ENCODE measurements at places on chromosomes 1 and 21.

DNA sequence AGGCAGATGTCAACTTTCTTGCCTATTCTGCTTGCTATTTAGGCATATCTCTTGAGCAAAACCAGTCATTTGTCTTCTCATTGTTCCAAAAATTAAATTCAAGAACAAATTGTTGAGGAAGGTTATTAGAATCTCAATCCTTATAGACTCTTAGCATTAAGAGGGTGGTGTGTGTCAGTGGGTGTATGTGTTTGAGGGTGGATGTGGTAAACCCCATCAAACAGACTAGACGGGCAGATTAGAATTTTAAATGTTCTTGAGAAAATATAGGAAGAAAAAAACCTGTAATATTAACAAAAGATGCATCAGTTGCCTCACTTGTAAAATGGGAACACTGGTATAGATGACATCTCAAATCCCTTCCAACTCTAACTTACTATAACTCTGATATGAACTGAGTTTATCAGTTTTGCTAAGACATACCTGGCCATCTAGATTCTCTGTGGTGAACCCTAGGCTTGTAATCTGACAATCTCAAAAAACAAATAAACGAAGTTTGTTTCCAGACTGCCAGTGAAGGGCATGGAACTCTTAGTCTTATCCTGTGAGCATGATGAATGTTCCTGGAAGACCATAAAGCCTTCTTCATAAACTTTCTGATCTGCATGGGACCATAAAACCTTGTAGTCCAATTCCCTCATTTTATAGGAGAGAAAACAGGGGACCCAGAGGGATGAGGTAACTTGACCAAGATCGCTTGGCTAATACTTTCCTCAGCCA lies 176.3 kb upstream of the SGIP1 start:
- DNase-seq = no peak

DNA sequence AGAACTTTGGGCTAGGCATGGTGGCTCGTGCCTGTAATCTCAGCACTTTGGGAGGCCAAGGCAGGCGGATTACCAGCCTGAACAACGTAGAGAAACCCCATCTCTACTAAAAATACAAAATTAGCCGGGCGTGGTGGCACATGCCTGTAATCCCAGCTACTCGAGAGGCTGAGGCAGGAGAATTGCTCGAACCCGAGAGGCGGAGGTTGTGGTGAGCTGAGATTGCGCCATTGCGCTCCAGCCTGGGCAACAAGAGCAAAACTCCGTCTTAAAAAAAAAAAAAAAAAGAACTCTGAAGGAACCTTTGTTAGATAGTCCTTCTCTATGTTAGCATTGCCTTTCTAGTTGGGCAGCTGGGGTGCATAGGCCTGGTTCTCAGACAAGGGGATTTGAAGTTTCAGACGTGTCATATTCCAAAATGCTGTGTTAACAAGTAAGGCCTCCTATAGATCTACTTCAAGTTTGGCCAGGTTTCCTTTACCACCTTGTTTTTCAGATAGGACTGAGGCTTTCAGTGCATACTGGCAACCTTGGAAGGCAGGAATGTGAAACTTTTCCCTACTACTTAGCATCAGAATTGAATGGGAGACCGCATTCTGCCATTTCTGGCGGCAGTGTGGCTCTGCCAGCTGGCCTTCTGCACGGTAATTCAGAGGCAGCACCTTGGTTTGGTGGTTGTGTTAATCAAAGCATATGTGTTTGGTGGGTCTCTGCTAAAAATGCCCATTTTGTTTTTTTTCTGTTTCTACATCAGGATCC lies 6.1 kb downstream of the UQCRH start:
- no peak for DNase-seq

DNA sequence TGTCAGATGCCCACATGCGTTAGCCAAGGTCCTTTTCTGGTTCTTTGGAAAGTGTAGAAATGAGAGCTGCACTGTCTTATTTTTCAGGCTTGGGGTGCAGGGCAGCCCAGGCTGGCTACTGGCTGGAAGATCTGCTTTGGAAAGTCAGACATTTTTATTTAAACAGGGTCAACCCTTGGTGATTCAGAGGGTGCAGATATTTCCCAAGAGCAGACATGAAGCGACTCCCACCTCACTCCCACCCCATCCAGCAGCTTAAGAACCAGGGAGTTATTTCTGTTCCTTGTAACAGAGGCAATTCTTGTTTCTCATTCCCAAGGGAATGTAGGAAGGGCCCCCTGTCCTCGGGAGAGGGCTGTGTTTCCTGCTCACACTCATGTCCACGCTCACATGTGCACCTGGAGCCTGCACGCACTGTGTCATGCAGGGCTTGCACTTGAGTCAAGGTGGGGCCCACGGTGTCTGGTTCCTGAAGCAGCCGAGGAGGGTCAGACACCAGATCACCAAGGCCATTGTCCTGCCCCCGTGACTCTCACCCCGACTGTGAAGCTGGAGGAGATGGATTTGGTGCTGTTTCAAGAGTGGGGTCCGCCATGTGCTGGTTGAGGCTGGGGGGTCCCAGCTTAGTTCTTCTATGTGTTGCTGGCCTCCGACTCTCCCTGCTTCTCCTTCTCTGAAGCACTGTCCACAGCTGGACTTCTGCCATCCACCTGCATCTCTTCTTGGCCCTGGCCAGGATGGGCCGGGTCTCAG lies 992 bp downstream of the S100A7A start:
- DNase-seq = no peak

DNA sequence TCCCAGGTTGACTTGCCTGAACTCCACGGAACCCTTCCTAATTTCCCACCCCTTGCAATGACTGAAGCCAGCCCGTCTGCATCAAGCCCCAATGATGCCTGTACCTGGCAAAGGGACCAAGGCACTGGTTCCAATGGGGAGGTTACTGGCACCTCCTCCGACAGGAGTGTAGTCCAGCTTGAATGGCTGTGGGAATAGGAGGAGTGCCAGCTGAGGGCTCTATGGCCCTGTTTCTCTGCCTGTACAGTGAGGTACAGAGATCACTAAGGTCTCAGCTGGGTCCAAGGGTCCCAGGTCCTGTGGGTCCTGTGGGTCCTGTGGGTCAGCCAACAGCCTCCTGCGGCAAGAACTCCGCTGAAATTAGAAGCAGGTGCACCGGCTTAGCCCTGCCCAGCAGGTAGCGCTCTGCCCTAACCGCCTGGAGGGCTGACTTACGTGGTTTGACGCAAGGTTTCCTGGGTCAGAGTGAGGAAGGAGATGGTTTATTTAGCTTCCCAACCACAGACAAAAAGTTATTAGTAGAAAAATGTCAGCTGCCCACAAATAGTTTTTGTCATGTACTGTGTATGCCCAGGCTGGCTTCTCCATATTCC lies 9.9 kb upstream of the SPRR4 start:
- DNase-seq = no peak

DNA sequence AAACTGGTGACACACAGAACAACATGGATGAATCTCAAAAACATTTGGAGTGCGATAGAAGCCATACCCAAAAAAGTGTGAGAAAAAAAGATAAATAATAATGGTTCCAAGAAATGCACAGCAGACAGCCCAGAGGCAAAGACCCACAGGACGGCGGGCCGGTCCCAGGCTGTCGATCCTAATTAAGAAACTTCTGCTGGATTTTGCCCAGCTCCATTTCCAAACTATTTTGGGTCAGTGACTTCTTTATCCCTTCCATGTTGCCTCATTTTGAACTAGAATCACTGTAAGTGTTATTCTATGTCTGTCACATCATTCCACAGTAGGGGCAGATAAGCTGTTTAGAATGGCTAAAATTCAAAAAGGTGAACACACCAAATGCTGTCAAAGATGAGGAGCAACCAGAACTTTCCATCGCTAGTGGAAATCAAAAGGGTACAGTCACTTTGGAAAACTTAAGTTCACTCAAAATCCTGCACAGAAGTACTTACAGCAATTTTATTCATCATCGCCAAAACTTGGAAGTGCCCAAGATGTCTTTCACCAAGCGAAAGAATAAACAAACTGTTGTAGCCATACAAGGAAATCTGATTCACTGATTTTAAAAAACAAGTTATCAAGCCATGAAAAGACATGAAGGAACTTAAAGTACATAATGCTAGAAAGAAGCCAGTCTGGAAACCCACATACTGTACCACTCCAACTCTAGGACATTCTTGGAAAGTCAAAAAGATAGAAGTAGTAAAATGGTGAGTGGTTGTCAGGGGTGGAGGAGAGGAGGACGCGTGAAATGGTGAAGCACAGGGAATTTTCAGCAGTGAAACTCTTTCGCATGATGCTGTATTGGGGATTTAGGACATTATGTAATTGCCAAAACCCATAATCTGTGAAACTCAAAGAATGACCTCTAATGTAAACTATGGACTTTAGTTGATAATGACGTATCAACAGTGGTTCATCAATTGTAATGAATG lies 7.5 kb downstream of the NBPF1 start:
- no peak for DNase-seq
